ENCODE measurements at places on chromosomes 5 and 9. TPM values are rescaled to one million over a fixed set of nuclear protein-coding genes. Genes with fewer than 3 reads are reported as not detected.

DNA sequence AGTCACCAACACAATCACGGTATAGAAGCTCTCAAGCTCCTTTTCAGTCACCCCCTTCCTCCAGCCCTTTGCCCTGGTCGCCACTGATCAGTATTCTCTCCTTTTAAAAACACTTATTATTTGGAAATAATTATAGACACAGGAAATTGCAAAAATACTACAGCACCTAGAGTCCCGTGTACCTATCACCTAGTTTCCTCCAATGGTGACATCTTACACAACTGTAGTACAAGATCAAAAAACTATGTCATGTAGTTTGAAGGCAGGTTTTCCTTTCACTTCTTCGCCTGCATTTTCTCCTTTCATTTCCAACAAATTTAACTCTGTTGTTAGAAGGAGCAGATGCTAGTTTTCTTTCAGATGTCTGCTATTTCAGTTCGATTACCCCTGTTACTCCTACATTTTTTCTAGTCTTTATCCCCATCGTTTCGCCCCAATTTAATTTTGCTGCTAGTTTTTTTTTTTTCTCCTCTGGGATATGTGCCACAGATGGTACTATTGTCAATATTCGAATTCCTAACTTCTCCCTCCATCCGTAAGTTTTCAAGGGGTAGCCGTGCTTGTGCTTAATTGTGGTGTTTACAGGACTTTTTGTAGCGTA is 612 bp upstream of the ATG10 start:
- no peak for DNase-seq

Gene PTGS1
- 0.84 TPM for total RNA-seq

Gene GABRA1
- total RNA-seq: 1.6 TPM

DNA sequence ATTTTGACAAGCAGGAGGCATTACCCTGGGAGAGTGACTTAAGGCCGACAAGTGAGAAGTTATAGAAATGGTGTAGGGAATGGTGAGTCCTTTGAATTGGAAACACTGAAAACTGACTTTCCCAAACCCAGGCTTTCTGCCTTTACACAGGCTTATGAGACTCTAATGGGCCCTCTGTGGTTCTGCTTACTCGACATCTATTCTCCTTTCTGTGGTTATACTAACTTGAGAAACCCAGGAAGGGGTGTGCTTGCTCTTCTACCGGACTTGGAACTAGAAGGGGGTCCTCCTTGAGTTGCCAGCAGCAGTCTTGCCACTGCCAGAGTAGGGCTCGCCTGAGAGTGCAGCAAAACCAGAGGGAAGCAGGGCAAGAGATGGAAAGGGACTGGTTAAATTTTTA is 63.3 kb downstream of the FYB1 start:
- DNase-seq: no peak

- DNase-seq: no peak
Measured at GRCh38 chr5:107223066-107223465, 447.7 kb downstream of the EFNA5 start.

Gene SPINK4
- total RNA-seq: 1.2 TPM

- DNase-seq: no peak
Measured at GRCh38 chr5:128252756-128253155, 169.2 kb downstream of the SLC12A2 start.

GRCh38 chr9:4887556-4887955 is 94.8 kb downstream of the RCL1 start:
- DNase-seq: no peak

DNA sequence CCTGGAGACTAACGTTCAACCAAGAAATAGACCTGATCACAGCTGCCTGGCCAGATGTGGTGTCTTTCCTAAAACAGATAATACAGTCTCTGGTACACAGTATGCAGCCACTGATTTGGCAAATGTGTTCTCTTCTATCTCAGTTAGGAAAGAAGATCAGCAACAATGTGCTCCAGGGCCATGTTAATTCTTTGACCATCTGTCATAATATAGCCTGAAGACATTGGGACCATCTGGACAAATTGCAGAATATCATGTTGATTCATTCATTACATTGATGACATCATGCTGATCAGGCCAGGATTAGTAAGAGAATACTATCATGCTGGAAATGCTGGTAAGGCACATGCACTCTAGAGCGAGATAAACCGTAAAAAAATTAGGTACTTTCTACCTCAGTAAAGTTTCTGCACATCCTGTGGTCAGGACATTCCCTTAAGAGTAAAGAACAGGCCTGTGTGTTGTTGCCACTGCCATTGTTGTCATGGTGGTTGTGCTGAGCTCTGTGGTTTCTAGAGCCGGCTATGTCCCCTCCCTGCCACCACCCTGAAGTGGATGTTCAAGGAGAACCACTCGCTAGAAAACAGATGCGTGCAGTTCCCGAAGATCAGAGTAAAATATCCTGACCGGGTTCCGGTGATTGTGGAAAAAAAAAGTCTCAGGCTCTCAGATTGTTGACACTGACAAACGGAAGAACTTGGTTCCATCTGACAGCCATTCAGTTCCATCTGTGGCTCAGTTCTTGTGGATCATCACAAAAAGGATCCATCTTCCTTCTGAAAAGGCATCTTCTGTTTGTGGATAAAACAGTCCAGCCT is 6.4 kb upstream of the JMY start:
- DNase-seq: no peak

DNA sequence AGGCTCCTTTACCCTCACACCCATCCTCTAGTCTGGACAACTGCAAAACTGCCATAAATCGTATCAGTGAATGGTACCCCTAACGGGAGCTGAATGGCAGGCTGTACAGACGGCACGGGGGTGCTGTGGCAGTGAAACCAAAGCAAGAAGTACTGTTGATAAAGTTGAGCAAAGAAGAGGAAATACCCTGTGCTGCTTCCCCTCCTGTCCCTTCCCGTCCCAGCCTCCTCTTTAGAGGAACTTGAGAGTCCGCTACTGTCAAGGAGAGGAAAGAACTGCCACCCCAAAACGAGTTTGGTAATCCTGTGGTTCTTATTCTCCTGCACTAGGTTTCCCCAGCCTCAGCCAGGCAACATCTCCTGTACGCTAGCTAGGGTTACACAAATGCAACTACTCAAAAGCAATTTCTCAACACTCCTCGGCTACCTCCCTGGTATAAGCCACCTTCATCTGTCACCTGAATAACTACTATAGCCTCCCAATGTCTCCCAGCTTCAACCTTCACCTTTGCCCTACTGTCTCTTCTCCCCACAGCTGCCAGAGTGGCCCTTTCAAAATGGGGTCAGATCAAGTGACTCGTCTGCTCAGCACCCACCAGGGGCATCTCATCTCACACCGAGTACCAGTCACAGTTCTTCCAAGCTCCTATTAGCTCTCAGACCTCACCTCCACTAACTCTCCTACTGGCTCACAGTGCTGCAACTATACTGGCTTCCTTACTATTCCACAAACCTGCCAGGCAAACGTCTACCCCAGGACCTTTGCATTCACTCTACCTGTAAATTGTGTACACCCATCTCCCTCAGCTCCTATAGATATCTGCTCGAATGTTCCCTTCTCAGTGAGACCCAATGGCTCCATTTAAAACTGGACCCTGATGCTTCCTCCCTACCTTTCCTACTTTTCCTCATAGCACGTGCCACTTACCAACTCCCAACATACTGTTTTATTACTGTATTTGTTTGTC is 4.1 kb downstream of the GLRX start:
- DNase-seq: no peak

GRCh38 chr9:124307379-124308030 is 49.8 kb downstream of the NEK6 start:
- DNase-seq: no peak

GRCh38 chr5:86232246-86232645 is 385.5 kb upstream of the COX7C start:
- no peak for DNase-seq

GRCh38 chr5:174317256-174317894 is 271.9 kb downstream of the NSG2 start:
- DNase-seq: peak; percentile 87

DNA sequence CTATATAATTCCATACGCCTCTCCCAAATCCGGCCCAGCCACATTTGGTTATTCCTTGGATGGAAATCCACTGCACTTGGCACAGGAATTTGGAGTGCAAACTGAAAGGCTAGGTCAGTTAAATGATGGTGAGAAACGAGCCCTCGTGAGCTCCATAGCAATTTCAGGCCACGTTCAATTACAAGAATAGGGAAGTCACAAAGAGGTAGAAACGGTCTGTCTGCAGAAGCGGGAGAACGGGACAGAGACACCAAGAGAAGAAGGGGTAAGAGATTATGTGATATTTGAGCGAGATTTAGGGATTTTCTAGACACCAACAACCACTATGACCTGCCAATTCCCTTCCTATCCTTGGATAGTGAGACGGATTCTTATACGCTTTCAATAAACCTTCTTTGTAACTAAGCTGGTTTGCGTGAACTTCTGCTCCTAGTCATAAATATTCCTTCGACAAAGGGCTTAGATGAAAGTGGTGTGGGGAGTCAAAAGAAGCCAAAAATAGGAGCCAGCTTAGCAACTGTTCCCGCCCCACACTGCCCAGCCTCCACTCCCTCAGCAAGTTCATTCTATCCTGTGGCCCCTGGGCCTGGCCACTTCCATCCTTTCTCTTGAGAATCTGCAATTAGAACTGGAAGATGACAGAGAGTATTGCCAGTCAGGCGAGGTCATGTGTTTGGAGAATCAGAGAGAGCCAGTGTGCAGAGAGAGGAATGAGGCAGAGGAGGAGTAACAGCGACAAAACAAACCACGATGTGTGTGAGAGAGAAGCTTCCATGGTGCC is 118.4 kb downstream of the ZNF608 start:
- no peak for DNase-seq

Gene CDC25C
- 17.3 TPM for total RNA-seq

Measured in endodermal cell (in vitro differentiated cells).